ENCODE measurements at places on chromosomes 3 and 15.

GRCh38 chr3:2947536-2947935, 162.6 kb downstream of the IL5RA start:
- DNase-seq = no peak

DNA sequence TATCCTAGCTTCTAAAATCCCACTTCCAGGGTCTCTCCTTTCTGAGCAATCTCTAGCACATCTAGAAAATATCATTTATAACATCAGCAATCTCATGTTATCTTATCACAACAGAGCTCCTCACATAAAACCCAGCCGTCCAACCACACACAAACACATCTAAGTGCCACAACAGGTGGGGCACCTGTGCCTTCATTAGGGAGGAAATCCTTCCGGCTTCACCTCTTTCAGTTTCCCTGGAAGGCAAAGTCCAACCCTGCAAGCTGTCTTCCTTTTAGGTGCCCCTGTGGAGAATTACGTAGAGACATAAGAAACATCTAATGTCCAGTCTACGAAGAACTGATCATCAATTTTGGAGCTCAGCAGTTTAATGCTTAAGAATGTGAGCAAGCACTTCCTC, 1.6 kb downstream of the ZDHHC3 start:
- DNase-seq = no peak

- DNase-seq = no peak
These were observed 689.6 kb downstream of the MECOM start for GRCh38 chr3:168973897-168974296.

DNA sequence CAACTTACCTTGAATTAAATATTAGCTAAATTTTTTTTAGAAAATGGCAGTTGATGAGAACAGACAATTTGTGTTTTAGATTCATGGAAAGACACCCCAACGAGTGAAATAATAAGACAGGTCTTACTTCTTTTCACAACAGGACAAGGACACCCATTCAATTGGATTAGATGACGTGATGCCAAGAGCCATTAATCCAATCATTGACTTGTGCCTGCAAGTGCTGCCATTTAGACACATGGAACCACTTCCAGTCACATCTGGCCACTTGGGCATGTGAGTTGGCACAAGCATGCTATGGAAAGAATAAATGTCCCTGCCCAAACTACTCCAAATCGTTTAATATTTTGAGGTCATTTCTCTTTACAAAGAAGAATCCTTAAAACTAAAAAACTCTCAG, 1308.8 kb downstream of the ROBO2 start:
- no peak for DNase-seq

DNA sequence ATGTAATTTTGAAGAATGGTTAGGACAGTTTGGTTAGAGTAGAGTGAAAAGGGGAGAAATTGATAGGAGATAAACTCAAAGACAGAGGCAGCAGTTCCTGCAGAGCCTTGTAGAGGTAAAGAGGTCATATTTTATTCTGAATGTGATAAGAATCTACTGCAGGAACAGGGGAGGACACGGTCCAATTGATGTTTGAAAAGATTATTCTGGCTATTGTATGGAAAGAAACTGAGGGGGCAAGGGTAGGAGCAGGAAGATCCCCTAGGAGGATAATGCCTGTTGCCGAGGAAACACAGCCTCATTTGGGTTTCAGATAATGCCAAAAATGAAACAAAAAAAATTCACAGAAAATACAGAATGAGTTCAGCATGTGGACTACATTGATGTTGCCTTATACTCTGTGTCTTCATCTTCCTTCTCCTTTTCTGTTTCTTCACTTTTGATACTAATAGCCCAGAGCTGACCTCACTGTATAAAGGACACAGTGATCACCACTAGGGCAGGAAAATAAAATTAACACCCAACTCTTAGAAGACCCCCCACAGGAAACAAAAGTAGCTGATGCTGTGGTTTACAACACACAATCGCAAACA, 454.6 kb upstream of the UBE2E2 start:
- DNase-seq = no peak

DNA sequence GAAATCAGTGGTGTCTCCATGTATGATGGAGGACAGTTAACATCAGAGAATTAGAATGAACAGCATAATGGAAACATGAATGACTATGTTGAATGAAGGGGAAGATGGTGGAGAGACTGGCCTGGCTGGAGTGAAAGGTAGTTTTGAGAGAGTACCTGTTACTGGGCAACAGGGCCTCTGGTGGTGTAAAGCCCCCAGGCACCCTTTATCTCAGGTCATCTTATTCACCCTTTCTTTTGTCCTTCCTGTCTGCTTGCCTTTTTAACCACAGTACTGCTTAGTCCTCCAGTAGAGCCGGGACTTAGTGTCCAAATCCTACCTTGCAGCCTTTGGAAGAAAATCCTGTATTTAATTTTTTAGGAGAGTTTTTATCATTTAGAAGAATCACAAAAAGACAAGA, 6.2 kb downstream of the IREB2 start:
- no peak for DNase-seq

DNA sequence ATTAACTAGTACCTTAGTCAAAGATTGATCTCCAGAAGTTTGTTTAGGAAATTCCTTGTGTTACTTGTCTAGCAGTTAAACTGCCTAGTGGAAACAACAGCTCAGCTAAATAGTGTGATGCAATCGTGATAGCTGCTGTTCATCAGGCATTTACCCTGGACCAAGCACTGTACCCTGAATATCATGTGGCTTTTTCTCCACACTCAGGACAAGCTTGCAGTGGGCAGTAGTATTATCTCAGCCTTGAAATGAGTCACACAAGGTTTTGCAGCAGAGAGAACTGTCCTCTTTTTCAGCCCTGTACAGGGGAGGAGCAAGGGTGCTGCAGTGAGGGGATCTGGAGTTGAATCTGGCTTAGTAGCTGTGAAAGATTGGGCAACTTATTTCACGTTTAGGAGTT, 208.4 kb downstream of the TP63 start:
- no peak for DNase-seq
